GM20000 (cell line): ENCODE measurements at places on chromosomes 1 and 21.

DNA sequence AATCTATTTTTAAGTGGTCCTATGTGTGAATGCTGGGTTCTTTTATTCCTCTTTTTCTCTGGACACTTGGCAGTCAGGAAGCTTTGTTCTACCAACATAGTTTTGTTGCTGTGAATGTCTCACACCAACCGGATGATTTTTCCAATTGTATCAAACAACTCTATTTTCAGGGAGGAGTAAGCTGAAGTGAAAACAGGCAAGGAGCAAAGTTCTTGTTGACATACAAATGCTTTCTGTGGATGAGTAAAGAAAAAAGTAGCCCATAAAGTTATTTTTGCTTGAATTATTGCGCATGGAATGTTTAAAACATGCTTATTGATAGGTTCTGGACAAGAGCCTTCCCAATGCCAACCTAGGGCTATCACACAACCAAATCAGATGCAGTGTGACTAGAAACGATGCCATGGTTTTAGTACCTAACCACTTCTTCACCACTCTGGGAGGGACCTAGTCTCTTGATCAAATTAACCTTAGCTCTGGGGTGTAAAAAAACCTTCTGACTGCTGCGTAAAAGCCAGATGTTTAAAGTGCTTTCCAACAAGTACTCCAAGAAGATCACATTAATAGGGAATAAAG lies 4.5 kb downstream of the IER5 start:
- no peak for DNase-seq

DNA sequence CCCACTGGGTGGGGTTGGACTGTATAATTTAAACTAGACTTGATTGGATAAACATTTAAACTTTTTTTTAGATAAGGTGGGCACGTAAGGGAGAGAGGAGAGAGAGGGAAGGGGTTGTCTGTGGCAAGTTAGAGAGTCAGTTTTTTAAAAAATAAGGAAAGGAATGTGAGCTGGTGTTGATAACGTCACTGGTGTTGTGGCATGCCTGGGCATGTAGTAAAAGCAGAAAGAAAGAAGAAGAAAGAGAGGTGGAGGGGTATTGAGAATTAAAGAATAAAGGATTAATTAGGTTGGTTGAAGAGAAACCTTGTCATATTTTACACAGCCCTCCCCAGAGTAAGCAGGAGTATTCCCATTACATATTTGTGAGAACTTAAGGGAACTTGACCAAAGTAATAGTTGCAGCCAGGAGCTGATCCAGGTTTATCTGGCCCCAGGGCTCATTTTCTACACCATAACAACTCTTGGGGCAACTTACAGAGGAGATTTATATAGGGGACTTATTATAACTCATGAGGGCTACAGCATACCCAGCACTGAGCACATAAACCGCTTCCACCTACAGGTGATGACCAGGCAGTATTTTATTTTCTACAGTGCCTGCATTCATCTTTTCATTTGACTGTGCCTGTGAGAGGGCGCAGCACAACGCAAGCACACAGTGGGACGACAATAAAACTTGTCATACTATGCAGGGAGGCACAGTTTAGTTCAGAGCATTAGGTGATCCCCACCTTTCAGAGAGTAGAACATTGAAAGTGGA lies 70.2 kb downstream of the CCDC30 start:
- no peak for DNase-seq

DNA sequence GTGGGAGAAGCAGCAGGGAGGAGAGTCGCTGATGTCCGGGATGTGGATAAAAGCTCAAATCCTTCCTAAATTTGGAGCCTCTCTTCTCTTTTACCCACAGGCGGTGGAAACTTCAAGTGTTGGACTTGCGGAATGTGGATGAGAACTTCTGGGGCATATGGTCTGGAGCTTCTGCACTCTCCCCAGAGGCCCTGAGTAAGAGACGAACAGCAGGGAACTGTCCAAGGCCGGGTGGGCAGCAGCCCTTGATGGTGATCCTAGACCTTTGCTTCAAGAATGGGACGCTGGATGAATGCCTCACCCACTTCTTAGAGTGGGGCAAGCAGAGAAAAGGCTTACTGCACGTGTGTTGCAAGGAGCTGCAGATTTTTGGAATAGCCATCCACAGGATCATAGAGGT lies 1.9 kb downstream of the PRAMEF12 start:
- DNase-seq: no peak

- DNase-seq: no peak
Observed at GRCh38 chr1:45508295-45509151, 8.4 kb downstream of the MMACHC start.

GRCh38 chr21:16419188-16419921 lies 689.6 kb downstream of the USP25 start:
- no peak for DNase-seq

DNA sequence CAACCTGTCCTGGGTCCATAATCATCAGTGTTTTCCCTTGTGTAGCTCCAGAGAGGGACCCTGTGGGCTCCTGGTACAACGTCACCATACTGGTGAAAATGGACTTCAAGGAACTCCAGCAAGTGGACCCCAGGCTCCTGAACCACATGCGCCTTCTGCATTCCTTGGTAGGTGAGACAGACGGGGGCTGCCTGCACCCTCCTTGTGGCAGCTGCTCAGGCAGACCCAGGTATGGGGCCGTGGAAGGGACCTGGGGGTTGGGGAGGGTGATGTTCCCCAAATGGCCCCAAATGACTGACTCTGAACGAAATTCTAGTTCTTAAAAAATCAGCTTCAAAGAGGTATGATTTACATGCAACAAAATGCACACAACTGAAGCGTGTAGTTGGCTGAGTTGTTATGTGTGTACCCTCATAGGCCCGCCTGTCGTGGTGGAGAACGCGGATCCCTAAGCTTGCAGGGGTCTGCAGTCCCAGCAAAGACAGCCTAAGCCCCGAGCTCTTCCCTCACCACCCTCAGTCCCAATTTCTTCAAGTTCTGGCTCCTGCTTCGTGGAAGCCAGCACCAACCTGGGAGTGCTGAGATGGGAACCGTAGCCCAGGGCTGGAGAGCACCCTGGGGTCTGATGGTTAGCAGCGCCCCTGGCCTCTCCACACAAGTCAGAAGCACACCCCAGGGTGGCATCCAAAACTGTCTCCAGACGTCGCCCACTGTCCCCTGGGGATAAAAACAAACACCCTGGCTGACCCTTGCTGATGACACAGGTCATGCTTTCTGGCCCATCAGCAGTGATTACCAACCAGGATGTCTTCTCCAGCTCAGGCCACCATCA lies 14.3 kb downstream of the UMODL1 start:
- DNase-seq: no peak

GRCh38 chr1:87108228-87108627 lies 193.8 kb downstream of the HS2ST1 start:
- no peak for DNase-seq

DNA sequence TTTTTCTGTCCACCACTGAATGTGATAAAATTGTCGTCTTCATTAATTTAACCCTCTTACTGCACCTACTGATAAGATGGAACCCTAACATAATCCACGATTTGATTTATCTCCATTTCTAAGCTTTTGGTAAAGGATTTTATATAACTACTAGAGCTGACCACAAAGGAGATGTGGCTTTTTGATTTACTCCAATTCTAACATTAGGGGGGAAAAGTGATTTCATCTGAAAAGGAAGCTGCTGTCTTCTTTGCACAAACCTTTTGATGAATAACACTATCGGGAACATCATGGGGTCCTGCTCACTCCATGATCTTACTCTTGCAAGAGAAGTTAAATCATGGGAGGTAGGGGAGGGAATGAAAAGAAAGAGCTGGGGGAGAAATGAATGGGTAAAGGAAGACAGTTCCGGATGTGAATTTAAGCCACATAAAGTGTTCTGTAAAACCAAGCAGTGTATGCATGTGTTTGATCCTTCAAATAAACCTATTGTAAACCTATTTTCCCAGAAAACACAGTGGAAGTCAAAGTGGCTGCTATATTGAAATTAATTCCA lies 161.8 kb downstream of the GABPA start:
- no peak for DNase-seq

DNA sequence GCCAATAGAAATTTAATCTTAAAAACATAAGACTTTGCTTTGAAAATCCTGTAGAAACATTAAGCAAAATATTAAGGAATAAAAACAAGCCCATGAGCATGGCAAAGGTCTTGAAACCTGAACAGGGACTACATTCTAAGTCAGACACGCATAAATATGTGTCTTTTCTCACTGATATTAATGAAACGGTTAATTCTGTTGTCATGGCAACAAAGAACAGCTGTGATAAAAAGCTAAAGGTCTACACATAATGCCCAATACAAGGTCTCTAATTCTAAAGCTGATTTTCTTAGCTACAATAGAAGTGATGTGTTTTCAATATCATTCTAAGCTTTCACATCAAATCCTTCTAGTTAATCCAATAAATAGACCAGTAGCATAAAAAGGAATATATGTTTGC lies 331.7 kb downstream of the PTBP2 start:
- DNase-seq: no peak

GRCh38 chr1:164641353-164641730 lies 82.4 kb downstream of the PBX1 start:
- no peak for DNase-seq

DNA sequence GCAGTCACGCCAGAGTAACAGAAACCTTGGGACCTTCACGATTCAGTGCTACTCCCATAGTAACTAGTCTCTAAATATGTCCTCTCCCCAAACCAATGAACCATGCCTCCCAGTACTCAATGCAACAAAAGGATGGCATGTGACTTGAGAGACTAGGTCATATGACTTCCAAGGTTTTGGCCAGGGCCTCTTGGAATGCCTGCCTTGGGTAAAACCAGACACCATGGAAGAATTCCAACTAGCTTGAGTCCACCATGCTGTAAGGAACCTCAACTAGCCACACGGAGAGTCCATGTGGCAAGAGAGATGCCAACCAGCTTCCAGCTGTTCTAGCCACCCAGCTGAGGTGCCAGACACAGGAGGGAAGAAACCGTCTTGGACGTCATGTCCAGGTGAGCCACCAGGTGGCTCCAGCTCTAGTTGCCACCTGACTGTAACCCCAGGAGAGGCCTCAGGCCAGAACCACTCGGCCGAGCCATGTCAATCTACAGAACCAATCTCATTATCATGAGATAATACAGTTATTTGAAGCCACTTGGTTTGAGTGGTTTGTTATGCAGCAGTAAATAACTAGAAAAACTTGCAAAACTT lies 115.0 kb downstream of the SYF2 start:
- no peak for DNase-seq

DNA sequence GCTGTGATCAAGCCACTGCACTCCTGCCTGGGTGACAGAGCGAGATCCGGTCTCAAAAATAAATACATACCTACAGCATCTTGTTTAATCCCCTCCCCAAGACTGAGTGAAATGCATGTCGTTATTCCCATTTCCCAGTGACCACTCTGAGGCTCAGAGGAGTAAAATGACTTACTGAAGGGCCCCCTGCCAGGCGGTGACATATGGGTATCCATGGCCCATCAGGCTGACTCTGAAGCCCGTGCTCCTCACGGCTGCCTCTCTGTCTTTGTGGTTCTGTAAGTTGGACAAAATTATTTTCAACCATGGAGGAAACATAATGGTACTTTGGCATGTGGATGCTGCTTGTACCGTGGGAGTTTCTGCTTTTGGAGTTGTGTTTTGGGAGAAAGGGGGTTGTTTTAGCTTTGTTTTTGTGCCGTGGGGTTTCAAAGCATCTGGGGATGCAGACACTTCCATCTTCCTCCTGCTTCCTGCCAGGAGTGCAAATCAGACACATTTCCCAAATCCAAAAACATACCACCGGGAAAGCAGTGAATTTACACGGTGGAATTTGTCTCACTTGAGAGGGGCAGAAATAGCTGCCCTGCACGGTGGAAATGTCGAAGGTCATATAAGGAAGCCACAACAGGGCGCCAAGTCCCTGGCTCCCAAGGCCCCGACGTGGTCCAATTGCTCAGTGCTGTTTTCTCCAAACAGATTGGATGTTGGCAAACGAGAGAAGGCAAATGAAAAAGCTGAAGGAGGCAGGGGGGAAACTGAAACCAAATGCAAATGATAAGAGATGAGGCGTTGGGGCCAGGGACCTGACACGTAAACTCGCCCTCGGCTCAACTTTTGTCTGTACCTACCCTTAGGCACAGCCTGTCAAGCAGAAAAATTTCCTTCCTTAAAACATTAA lies 17.1 kb upstream of the PINK1 start:
- peak; percentile 46 for DNase-seq

DNA sequence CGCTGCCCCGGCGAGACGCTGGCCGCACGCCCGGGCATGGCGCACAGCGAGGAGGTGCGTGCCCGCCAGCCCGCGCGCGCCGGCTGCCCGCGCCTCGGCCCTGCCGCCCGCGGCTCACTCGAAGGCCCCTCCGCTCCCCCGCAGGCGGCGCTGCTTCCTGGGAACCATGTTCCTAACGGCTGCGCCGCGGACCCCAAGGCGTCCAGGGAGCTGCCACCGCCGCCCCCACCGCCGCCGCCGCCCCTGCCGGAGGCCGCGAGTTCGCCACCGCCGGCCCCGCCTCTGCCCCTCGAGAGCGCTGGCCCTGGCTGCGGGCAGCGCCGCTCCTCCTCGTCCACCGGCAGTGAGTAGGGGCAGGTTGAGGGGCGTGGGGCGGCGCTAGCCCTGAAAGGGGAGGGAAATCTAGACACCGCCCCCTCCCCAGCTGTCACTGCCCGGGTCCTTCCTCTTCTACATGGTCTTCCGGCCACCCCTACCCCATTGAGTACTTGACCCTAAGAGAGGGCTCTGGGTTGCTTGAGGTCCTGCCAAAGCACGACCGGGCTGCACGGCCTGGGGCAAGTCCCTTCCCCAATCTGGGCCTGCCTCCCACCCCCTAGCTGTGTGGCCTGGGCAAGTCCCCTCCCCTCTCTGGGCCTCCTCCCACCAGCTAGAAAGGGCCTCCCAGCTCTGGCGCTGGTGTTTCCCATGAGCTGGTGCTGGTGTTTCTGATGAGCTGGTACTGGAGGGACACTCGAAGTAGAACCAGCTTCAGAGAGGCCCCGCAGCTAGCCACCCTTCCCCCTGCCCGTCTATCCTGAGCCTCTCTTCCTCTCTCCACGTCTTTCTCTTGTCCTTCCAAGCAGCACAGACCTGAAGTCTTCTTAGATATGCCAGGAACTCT lies 17.0 kb downstream of the TNFRSF25 start:
- DNase-seq: no peak

- DNase-seq: no peak
Observed at GRCh38 chr1:105544475-105544874, 1512.0 kb upstream of the PRMT6 start.

- no peak for DNase-seq
Observed at GRCh38 chr1:43861988-43862735, 71.4 kb upstream of the ARTN start.

- DNase-seq: no peak
Observed at GRCh38 chr1:221994939-221995338, 253.1 kb upstream of the DUSP10 start.

- DNase-seq: no peak
Observed at GRCh38 chr1:11610629-11611180, 43.5 kb downstream of the FBXO2 start.

DNA sequence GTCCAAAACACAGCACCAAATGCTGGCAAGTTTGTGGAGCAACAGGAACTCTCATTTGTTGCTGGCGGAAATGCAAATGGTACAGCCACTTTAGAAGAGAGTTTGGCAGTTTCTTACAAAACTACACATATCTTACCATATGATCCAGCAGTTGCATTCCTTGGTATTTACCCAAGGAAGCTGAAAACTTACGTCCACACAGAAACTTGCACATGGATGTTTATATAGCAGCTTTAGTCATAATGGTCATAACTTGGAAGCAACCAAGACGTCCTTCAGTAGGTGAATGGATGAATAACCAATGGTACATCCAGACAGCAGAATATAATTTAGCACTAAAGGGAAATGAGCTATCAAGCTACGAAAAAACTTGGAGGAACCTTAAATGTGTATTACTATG lies 66.4 kb downstream of the MARK1 start:
- no peak for DNase-seq
